ENCODE measurements at places on chromosomes 13 and 19.

- DNase-seq, result peak; percentile 66
Observed at GRCh38 chr13:45511310-45512097, 46.8 kb downstream of the COG3 start.

DNA sequence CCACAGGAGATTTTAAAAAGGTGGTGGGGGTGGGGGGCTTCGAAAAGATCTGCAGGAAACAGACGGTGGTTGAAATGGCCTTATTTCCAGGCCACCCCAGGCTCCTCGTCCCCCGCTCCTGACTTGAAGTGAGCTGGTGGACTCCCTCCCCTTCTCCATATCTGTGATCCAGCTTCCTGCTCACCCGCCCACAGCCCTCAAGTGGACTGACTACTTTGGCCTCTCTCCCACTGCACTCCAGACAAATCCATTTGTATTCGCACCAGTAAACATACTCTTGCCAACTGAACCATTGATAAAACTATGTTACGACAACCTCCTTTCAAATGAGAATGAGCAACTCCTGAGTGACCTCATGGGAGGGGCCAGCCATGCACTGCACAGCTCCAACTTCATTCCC, 259.5 kb downstream of the COL4A1 start:
- DNase-seq, result peak; percentile 46

DNA sequence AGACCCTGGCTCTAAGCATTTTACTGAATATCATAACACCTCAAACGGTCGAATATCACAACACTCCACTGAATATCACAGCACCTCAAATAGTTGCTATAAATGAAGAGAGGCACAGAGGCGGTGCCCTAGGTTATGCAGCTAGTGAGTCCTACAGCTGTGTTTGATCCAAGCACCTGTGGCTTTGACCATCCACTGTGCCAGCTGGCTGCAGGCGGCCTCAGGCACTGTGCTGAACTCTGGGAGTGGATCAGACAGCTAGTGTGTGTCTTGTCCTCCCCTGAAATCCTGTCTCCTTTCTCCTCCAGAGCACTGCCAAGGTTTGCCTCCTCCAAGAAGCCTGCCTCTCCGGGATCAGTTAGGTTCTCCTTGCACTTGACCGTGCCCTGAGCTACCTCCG, 7.3 kb downstream of the NOSIP start:
- no peak for DNase-seq

DNA sequence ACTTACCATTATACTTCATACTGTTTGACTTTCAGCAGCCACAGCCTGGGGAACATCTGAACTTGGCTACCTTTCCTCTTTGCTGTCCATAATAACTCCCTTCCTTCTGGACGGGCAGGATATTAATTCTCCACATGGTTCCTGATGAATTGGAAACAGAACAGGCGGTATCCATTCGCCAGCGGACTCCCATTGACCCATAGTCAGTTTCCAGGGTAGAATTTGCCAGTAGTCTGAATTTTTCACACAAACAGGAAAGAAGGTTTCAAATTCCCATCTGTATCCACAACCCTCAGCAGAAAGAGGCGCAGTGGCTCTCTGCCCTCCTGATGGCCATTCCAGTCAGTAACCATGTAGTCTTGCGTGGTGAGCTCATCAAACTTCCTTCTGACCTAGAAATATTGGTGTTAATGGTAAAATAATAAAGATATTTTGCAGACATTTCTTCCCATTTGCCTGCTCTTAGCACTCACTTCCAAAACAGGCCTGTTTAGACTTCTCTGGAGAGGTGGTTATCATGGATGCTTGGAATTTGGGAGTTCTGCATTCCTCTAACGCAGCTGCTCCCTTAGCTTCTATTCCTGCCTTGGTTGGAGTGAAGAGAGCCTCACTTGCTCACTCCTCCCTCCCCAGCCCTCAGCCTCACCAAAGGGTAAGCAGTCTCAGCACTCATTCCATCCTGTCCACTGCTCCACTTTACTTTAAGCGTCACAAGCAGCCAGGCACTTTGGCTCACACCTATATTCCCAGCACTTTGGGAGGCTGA, 75.0 kb upstream of the OXGR1 start:
- DNase-seq, result no peak

DNA sequence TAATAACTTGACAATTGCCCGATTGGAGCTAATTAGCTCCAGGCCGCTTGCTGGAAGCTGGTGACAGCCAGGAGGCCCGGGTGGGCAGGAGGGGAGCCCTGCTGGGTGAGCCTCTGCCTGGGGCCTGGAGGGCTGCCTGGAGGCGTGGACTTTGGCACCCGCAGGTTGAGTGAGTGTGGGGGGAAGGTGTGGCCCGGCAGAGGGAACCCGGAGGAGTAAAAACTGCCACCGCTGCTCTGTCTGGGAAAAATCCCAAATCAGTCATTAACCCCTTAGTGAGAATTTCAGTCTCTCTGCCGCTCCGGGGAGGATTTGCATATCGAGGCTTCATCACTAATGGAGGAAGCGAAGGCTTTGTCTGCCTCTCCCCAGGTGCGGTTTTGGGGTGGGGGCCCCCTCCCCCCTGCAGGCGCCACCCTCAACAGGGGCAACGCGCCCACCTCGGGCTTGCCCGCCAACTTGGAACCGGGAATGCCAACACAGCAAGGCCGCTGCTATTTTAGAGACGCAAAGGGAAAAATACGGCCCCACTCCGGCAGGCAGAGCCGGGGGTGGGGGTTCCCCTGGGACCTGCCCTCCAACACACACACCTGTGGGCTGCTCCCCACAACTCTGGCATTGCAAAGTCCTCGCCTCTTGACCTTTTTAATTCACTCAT, 6.2 kb downstream of the EFNA2 start:
- no peak for DNase-seq

- DNase-seq, result no peak
Observed at GRCh38 chr13:56861476-56861875, 279.2 kb upstream of the PRR20A start.

DNA sequence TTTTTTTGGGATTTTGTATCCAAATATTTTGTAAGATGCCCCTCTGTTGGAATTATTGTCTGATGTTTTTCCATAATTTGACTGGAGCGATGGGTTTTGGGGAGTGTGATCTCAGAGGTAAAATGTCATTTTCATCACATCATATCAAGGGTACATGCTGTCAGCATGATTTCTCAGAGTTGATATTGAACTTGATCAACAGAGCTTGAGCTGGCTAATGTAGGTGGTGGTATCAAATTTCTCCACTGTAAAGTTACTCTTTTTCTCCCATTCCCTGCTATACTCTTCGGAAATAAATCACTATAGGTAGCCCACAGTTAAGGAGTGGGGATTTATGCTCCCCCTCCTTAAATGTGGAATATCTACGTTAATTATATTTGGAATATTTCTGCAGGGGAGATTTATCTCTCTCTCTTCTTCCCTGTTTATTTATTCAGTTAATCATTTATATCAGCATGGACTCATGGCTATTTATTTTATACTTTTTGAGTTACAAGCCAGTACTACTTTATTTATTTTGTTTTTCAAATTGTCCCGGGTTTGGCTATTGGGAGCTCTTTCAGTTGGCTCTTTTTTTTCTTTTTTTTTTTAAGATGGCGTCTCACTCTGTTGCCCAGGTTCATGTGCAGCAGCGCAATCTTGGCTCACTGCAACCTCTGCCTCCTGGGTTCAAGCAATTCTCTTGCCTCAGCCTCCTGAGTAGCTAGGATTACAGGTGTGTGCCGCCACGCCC, 8.8 kb downstream of the SETDB2 start:
- no peak for DNase-seq

GRCh38 chr13:91216928-91217700, 130.4 kb upstream of the MIR17HG start:
- no peak for DNase-seq

DNA sequence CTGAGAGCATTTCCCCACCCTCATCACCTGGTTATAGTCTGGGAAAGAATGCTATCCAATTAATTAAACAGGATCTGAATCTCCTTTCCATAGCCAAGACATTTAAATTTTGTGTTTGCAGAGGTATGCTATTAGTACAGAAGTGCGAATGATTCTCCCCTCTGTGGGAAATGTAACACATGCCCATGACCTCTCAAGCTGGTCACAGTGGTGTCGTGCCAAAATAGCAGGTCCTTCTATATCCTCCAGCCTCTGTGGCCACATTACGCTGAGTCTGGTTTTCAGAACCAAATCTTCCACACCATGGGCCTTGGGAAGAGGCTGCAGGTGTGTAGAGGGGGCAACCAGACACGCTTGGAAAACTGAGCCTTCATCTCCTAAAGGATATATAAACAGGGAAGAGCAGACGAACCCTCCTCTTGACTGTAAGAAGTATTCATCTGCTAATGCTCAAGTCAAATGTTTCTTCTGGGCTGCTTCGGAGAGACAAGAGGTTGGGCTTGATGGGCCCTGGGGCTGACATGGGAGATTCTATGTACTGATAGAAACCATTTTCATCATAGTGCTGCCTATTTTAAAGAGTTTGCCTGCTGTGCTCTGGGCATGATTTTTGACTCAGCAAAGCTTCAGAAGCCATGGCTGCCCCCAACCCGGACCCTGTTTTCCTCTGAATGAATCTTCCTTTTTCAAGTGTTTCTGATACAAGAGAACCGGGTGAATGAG, 197.6 kb downstream of the DNAJC15 start:
- no peak for DNase-seq

DNA sequence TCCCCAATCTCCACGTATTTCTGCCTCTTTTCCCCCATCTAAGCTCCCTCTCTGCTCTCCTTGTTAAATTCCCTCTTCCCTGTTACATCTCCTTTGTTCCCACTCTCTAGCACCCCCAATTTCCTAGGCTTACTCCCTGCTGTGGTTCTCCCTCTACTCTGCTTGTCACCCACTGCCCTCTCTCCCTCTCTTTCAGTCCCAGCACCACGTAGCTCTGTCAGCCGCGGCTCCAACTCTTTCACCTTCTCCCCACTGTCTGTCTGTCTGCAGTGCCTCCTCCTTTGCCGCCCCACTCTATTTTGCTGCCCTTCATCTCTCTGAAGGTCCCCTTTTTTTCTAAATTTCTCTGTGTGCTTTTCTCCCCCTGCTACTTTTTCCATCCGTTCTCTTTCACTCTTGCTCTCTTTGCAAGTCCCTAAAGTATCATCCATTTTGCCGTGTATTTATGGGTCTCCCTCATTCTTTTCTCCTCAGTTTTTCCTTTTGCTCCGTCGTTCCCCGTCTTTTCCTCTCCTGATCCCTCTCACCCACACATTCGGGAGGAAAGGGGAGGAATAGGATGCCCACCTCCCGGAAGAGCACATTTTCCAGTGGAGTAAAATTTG, 937 bp downstream of the ZNF841 start:
- DNase-seq, result no peak

DNA sequence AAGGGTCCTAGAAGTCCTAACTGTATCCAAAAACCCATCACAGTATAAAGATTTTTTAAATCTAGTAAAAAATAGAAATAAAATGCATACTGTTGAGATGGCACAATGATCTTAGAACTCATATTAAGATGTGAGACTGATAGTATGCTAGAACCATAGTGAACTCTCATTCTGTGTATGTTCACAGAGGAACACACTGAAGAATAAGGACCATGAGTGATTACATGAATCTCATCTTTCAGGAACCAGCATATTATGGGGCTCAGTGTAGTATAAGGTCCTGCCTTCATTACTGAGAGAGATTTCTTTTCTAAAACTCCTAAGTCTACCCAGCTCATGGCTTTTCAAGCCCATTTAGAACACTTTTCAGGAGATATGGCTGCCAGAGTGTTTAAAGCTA, 59.8 kb upstream of the RFC3 start:
- no peak for DNase-seq

DNA sequence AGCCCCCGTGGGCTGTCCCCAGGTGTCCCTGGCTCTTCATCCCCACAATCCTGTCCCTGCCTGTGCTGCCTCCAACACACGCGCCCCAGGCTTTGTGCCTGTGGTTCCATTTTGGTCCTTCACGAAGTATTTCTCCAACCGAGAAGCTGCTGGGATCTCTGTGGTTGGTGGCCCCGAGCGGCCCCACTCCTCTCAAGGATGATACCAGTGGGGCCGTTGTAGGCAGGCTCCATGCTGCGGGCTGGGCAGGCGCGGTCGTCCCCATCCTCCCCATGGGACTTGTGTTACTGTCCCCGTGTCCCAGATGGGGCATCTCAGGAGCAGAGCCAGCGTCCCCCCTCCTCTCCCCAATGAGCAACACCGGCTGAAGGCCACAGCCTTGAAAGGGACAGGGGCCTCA, 3.7 kb upstream of the ZNF554 start:
- no peak for DNase-seq

DNA sequence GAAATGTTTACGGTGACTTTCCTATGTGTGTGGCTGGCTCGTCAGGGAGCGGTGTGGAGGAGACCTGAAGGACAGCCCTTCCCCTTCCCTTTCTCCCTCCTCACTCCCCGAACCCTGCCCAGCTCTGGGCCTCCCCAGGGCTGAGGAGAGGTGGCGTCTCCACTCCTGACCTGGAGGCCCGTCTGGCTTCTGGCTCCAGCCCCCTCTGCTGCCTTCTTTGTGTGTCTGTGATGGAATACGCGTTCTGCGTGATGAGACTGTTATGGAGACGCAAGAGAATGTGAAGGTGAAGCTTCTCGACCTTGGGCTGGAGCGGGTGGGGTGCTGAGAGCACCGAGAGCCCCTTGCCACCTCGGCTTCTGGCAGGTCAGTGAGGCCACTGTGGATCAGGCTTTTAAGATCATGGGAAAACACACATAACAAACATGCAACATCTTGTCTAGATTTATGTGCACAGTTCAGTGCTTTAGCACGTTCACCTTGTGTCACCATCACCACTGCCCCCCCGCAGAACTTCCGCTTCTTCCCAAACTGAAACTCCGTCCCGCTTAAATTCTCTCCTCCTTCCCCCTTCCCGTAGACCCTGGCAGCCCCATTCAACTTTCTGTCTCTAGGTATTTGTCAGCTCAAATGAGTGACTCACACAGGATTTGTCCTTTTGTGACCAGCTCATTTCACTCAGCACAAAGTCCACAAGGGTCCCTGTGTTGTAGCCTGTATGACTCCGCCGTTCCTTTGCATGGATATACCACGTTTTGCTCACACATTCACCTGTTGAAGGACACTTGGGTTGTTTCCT, 24.7 kb downstream of the ATP11A start:
- DNase-seq, result no peak

GRCh38 chr13:44758630-44759383, 182.7 kb upstream of the TSC22D1 start:
- peak; percentile 95 for DNase-seq

DNA sequence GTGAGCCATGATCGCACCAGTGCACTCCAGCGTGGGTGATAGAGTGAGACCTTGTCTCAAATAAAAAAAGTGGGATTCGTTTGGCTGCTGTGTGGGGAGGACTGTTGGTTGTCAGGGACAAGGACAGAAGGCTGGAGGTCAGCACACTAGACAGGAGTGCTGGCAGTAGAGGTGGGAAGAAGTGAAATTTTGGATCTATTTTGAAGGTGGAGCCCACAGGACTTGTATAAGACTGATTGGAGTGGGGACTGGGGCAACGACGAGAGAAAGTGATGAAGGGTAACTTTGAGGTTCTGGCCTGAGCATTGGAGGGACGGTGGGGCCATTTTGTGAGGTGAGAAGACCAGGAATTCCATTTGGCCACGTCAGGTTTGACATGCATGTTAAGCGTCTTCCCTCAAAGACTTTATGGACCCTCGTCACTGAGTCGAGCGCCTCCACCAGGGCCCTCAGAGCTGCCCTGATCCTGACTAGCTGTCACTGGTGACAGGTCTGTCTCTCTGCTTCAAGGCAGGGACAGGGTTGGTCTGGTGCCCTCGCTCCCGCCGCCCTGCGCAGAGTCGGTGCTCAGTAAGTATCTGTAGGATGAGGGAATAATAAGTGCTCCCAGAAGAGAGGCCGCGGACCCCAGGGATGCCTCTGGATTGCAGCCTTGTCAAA, 673 bp downstream of the CTU1 start:
- peak; percentile 39 for DNase-seq

All from fibroblast of skin of right quadriceps (primary cell).